Progenitor cell of endocrine pancreas (in vitro differentiated cells): ENCODE measurements at places on chromosomes 5 and 9. TPM values are rescaled to one million over a fixed set of nuclear protein-coding genes. Genes with fewer than 3 reads are reported as not detected.

Gene SLC4A9
- 0.31 and 0.58 TPM in 2 replicates for total RNA-seq

Gene STK32A
- total RNA-seq: 1.3 and 2.4 TPM in 2 replicates

Gene PKD2L2
- not detected in 2 replicates for total RNA-seq

Gene PDE8B
- 2.6 and 4.0 TPM in 2 replicates for total RNA-seq

- H3K4me3 ChIP-seq: peak overlapping the region; percentile 97
- peak overlapping the region; percentile 97 for H3K27ac ChIP-seq
Observed at GRCh38 chr9:33024126-33024965, 727 bp upstream of the DNAJA1 start.

DNA sequence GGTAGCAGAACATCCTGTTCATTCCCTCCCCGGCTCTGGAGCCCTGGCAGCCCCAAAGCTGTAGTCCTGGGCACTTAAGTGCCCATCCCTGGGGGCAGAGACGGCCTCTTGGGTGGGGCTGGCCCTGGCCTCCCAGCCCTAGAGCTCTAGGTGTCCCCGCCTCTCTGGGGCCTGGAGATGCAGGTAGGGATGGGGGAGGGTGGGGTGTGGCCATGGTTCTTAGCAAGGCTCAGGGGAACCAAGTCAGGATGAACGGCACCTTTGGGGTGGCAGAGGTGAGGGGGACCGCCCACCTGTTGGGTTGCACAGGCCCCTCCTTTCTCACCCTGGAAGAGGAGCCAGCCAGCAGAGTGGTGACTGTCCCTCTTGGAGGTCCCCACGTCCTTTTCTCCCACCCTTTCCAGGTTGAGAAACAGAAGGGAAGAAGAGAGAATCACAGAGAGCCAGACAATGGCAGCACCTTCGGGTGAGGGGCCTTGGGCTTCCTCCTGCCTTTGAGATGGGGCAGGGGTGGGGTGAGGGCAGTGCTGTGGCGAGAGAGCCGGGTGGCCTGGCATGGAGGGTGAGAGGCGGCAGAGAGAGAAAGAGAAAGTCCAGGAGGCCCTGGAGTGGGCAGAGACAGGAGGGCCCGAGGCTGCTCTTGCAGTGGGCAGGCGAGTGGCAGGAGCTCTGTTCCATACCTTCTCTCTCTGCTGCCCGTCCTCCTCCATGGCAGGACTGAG lies 2.3 kb downstream of the CRAT start:
- H3K4me3 ChIP-seq: no peak overlapping the region
- DNase-seq: no peak

GRCh38 chr5:132052520-132052919 lies 7.9 kb upstream of the IL3 start:
- no peak overlapping the region for H3K4me3 ChIP-seq
- peaks cover 6% of the 10 kb centered on the region for H3K27me3 ChIP-seq
- DNase-seq: no peak
- no peaks in the 10 kb centered on the region for H3K4me1 ChIP-seq

DNA sequence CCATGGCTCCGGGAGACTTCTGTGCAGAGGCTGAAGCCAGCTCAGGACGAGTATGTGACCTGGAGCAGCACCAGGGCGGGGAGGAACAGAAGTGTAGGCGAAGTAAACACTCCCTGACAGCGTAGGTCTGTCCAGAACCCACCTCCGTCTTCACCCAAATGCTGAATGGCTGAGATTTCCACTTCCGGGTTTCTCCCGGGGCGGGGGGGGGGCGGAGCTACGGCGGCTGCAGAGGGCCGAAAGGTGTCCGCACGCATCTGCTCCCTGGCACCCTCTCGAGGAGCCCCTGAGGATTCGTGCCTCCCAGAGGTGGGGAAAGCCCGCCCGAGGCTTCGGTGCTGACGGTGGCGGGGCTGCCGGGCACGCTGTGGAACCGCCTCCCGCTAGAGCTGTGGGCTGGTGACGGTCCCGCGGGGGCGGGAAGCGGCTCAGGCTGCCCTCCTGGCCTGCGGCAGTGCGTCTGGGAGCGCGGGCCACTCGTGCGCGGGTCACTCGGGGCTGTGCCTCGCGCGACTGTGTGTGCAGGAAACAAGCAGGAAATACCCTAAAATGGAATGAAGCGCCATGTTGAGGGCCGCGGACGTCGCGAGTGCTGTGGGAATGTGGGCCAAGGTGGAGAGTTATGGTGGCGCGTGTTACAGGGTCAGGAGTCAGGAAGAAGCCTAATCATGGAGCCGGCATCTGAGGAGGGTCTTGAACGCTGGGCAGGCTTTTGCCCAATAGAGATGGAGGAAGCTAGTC lies 1425.4 kb downstream of the FOXD4L5 start:
- H3K27ac ChIP-seq: no peak overlapping the region
- peaks cover 2% of the 10 kb centered on the region for H3K36me3 ChIP-seq
- H3K27me3 ChIP-seq: no peaks in the 10 kb centered on the region
- no peaks in the 10 kb centered on the region for H3K4me1 ChIP-seq
- no peak overlapping the region for H3K4me3 ChIP-seq

GRCh38 chr9:91694081-91694870 lies 255.8 kb downstream of the ROR2 start:
- no peaks in the 10 kb centered on the region for H3K36me3 ChIP-seq
- H3K4me1 ChIP-seq: peaks cover 7% of the 10 kb centered on the region
- DNase-seq: no peak
- H3K27ac ChIP-seq: no peak overlapping the region

DNA sequence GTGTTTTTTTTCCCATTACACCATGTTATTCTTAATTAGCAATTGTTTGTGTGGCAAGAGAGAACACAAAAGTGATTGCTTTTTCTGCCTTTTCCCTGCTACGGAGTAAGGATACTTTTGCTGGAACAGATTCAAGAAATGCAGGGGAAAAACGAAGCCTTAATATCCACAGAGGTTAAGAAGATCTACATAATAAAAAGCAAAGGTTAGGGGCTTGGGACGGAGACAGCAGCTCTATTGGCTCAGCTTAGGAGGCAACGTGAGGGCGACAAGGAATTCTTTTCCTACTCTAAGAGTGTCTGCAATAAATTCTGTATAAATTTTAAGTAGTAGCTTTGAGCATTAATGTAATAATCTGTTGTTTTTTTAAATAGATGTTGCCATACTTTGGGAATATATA lies 693.3 kb downstream of the DTWD2 start:
- no peak overlapping the region for H3K27ac ChIP-seq
- no peaks in the 10 kb centered on the region for H3K27me3 ChIP-seq
- H3K36me3 ChIP-seq: no peaks in the 10 kb centered on the region
- H3K4me3 ChIP-seq: no peak overlapping the region

- H3K36me3 ChIP-seq: no peaks in the 10 kb centered on the region
- no peak overlapping the region for H3K27ac ChIP-seq
- peaks cover 3% of the 10 kb centered on the region for H3K27me3 ChIP-seq
- no peak for DNase-seq
- no peak overlapping the region for H3K4me3 ChIP-seq
Observed at GRCh38 chr5:54458221-54458620, 2.7 kb downstream of the HSPB3 start.

DNA sequence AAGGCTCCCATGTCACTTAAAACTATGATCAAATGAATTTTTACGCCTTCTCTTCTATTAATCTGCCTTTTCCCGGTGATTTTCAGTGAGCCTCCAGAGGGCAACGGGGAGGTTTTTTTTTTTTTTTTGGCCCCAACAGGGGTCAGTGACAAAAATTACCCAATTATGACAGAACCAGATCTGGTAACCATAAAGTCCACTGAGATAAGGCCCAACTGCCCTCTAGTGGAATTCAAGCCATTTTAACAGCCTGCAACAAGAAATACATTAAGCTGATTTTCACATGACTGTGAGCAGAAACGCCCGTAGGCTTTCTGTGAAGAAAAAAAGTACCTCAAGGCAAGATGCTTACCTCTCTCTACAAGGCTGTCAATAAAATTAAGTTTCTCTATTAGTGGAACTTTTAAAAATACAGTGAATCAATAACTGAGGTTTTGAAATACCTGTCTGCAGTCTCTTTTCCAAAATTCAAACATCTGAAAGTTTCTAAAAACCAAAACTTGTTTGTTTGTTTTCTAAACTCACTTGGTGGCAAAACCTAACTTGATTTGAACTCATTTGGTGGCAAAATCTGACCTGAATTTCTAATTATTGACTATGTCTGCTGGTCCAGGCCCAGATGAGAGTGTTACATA lies 49.7 kb upstream of the FST start:
- H3K27me3 ChIP-seq: no peaks in the 10 kb centered on the region
- no peak overlapping the region for H3K27ac ChIP-seq
- H3K4me3 ChIP-seq: no peak overlapping the region
- peaks cover 5% of the 10 kb centered on the region for H3K4me1 ChIP-seq

- no peak overlapping the region for H3K4me3 ChIP-seq
- no peaks in the 10 kb centered on the region for H3K27me3 ChIP-seq
- H3K4me1 ChIP-seq: peaks cover 2% of the 10 kb centered on the region
- H3K27ac ChIP-seq: no peak overlapping the region
Observed at GRCh38 chr9:121085661-121086060, 10.9 kb downstream of the CNTRL start.

- H3K27me3 ChIP-seq: no peaks in the 10 kb centered on the region
- H3K4me3 ChIP-seq: no peak overlapping the region
- H3K27ac ChIP-seq: peak overlapping the region; percentile 2
- no peaks in the 10 kb centered on the region for H3K4me1 ChIP-seq
- H3K36me3 ChIP-seq: peaks cover 10% of the 10 kb centered on the region
Observed at GRCh38 chr5:88235828-88236227, 32.8 kb downstream of the TMEM161B start.

DNA sequence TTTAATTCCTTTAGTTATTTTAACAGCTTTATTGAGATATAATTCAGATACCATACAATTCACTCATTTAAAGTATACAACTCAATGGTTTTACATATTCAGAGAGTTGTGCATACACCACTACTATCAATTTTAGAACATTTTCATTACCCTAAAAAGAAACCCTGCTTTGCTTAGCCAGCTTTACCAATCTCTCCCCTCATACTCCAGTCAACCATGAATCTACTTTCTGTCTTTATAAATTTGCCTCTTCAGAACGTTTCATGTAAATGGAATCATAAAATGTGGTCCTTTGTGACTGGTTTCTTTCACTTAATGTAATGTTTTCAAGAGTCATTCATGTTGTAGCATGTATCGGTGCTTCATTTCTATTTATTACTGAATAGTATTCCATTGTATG lies 24.9 kb downstream of the NIM1K start:
- H3K4me1 ChIP-seq: no peaks in the 10 kb centered on the region
- no peaks in the 10 kb centered on the region for H3K36me3 ChIP-seq
- no peak overlapping the region for H3K27ac ChIP-seq
- H3K4me3 ChIP-seq: no peak overlapping the region
- peaks cover 2% of the 10 kb centered on the region for H3K27me3 ChIP-seq

DNA sequence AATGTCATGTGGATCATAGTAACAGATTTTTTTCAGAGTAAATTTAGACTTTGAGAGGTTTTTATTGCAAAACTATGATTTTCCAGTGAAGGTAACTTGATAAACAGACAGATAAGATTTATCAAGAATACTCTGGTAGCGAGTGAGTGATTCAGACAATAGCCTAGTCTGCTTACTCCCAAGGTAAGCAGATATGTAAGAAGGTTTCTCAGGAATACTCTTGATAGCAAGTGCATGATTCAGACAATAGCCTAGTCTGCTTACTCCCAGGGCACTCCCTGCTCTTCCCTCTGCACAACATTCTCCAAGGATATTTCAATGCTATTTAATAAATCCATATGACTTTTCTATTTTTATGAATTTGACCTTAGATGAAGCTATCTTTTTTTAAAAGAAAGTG lies 1881.5 kb downstream of the EFNA5 start:
- H3K36me3 ChIP-seq: no peaks in the 10 kb centered on the region
- H3K27me3 ChIP-seq: no peaks in the 10 kb centered on the region
- no peaks in the 10 kb centered on the region for H3K4me1 ChIP-seq
- DNase-seq: no peak
- H3K27ac ChIP-seq: no peak overlapping the region
- H3K4me3 ChIP-seq: no peak overlapping the region
